Fibroblast of skin of back (primary cell): ENCODE measurements at places on chromosomes 7 and 10.
A peak's percentile ranks its signal among the peaks of the same experiment; 100 is the strongest.

GRCh38 chr7:3860932-3861331 lies 559.9 kb downstream of the SDK1 start:
- DNase-seq = no peak

DNA sequence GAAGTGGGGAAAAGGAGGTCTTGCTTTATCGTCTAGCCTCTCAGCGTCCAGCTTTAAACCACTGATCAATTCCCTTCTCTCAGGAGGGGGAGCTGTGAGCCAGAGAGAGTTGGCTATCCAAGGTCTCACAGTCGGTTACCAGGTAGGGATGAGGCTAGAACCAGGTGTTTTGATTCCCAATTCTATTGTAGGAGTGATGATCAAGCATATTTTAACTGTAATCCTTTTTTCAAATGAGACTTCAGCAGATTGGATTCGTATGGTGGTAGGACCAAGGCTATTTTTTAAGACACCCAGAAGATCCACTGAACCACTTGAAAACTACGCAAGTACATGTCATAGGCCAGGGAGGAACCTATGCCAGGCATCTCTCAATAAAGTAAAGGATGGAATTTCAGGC lies 8.4 kb downstream of the MINDY4 start:
- DNase-seq = no peak

GRCh38 chr10:13421382-13421917 lies 73.4 kb upstream of the SEPHS1 start:
- DNase-seq = no peak

DNA sequence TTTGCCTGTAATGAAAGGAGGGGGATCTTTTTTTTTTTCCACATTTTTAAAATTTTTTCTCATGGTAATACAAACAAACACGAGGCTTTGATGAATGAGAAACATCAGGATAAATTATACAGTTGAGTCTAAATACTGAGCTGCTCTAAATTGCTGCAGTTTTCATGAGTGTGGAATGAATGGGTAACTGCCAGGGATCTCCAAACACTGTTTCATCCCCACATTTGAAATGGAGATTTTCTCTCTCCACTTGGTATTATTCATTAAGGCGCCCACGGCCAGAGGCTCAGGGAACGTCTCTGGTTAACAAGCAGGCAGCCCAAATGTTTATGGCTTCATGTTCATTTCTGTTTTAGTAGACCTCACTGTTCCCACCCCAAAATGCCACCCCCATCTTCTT lies 717.1 kb downstream of the GRID1 start:
- DNase-seq = no peak

DNA sequence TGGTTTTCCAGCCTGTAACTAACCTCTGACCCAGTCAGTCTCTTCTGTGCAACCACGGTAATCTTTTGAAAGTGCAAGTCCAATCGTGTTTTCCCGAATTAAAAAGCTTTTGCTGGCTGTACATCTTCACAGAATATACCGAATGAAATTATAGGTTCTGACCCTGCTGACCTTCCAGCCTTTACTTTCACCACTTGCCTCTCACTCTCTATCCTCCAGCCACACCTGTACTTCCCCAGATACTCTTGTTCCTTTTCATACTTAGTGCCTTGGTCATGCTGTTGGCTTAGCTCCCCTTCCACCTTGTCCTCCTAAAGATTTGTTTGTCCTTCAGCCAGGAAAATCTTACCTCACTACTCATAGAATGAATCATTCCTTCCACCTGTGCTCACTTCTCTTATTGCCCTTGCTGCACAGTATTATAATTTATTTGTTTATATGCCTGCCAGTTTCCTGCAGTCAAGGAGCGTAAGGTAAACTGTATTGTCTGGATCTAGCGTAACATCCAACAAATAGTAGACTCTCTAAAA lies 2.3 kb upstream of the PNPLA8 start:
- no peak for DNase-seq

DNA sequence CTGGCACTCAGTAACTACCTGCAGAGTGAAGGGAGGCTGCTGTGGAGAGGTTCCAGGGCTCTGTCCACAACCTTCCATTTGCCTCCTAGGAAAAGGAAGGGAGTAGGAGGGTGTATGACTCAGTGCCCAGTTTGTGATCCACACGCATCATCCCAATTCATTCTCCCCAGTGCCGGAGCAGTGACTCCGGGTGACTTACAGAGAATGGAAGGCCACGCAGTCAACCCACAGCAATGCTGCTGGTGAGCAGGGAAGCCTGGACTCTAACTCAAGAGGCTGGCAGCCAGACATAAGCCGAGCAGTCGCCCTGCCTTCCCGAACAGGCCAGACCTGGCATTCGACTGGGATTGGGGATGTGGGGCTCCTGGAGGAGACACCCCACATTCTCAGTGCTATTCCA lies 139.9 kb downstream of the SH3PXD2A start:
- DNase-seq = peak; percentile 89

- DNase-seq = no peak
These were observed 580 bp downstream of the EEPD1 start for GRCh38 chr7:36153571-36154097.

- no peak for DNase-seq
These were observed 2.7 kb downstream of the UPP1 start for GRCh38 chr7:48091506-48092433.

DNA sequence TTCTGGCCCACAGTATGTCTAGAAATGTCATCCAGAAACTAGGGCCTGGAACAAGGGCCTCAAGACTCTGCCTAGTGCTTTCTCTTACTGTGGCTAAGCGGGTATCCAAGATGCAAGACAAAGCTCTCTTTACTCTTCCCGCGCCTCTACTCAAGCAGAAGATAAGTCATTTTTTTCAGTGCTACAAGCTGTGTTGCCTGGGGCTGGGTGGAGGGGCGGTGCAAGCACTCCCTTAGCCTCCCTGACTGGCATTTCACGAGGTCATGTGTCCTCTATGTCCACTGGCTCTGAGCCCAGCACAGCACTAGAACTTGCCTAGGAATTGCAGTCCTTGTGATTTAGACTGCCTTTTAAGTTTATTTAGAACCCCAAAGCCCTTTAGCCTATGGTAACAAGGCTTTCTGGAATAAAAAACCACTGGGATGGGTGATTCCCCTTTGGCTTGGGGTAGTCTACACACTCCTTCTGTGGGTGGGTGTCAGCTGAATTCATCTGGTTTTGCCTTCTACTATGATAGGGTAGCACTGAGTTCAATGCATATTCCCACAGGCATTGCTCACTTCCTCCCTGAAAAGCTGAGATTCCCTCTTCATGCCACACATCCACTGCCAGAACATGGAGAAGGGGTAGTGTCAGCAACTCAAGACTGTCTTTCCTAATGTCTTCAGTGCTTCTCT lies 371.8 kb upstream of the KCND2 start:
- no peak for DNase-seq

DNA sequence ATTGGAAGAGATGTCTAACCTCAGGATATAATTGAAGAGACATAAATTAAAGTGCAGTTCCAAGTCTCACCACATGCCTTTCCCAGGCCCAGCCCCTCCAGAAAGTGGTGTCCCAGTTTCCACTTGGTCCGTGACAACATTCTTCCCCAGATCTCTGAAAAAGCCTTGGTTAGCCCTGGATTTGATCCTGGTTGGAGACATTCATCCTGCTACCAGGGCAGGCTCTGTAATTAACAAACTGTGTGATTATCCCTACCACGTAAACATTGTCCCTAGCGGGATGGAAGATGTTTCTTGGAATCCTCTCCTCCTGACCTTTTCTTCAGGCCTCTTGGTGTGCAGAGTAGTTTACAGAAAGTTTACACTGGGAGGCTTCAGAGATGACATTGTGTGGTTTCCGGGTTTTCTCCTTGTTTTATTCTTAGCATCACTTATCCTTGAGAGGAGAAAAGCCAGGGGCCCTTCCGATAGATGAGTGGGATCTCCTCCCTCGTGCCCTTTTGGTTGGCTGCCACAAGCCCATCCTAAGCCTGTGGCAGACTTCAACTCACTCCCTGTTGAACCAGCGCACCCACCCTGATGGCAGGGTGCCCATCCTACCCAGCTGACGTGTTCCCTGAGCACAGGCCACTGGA lies 83.8 kb downstream of the COL13A1 start:
- DNase-seq = no peak

GRCh38 chr10:21100871-21101514 lies 203.9 kb upstream of the NEBL start:
- peak; percentile 35 for DNase-seq

DNA sequence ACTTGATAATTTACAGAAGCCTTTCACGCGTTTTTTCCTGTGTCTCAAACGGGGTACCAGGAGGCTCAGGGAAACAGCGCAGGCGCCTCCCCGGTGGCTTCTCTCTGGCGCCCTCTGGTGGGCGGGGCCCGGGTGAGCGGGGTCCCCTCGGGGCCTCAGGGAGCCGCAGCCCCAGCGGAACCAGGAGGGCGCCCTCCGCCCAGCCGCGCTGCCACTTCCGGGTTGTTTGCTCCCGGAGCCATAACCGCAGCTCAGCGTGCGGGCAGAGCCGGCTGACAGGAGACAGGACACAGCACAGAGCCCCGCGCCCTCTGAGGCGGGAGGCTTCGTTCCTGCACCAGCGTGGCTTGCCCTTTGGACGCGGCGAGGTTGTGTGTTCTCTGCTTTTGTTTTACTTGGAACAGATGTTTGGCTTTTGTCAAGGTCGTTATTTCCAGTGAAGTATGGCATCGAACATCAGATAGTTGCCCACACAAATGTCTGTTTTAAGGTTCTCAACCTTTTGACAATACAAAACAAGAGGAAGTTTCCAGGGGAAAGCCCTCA lies 6.9 kb upstream of the CYP2E1 start:
- DNase-seq = peak; percentile 65

GRCh38 chr7:74452748-74453321 lies 871 bp upstream of the GTF2IRD1 start:
- peak; percentile 32 for DNase-seq

DNA sequence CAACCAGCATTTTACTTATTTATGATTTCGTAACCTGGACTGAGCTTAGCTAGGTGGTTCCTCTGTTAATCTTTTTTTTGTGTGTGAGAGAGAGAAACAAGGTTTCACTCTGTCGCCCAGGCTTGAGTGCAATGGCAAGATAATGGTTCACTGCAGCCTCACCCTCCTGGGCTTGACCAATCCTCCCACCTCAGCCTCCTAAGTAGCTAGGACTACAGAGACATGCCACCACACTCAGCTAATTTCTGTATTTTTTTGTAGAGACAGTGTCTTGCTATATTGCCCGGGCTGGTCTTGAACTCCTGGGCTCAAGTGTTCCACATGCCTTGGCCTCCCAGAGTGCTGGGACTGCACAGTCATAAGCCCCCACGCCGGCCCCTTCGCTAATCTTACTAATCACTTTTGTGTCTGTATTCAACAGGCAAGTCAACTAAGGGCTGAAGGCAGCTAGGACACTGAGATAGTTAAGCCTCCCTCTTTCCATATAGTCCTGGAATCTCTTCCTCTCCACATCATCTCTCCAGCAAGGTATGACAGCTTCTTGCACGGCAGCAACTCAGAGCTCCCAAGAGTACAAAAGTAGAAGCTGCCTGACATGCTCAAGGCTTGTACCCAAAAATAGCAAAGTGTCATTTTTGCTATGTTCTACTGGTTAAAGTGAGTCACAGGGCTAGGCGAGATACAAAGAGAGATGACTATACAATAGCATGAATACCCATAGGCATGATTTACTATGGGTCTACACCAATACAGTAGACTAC lies 11.3 kb downstream of the KMT2C start:
- peak; percentile 85 for DNase-seq

- DNase-seq = no peak
These were observed 14.0 kb downstream of the PLAU start for GRCh38 chr10:73924935-73925334.

DNA sequence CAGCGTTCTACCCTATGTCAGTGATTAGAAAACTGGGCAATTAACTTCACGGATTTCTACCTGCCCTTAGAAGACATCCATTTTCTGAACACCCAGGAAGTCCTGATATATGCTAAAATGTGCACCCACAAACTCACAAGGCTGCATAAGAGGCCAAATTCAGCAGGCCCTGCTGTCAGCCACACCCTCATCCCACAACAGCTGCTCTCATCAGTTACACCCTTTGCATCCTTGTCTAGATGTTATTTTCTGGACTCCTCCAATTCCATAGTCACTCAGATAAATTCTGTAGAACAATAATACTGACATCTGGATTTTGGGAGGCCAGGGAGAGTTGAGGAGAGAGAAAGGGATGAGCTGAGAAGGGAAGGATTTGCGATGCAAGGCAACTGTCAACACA lies 208.9 kb downstream of the TAX1BP1 start:
- no peak for DNase-seq

GRCh38 chr7:63087575-63088190 lies 911.0 kb upstream of the ZNF722 start:
- DNase-seq = no peak

DNA sequence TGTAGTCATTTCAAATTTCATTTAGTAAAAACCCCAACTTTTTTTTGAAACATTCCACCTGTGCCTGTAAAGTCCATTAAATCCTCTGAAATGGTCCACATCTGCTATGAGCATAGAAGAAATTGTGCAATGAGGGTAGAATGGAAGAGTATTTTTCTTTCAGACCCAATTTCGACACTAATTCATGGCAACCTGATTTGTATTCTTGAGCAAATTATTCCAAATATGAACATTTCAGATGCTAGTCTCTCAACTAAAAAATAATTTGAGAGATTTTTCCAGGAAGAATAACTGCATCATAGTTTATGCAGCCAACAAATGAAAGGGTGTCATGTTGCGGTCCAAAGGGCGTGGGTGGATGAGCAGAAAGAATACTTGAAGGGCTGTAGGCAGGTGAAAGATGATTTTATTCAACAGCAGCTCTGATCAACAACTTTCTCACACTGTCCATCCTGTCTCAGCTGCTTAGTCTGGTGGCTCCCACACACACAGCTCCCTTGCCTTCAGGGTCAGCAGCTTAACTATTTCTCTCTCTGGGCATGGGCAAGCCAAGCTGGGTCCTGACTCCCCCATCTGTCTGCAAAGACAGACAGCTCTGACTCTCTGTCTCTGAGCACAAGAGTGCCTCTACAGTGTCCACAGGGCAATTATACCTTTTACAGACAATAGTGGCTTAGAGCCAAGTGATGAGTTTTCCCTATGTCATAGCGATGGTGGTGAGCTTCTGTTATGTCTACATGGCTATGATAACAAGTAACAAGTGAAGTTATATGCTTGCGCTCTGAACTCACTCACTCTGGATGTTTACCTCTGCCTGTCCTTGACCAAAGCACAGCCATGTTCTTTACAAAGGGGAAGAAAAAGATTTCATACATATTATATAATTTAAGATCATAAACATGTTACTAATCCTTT lies 11.5 kb downstream of the STEAP2 start:
- no peak for DNase-seq

- no peak for DNase-seq
These were observed 6.4 kb downstream of the HOXA13 start for GRCh38 chr7:27193335-27194001.
